GM12878 (cell line): ENCODE measurements at places on chromosomes 1 and 21.

- DNase-seq: no peak
Measured at GRCh38 chr21:43881283-43881682, 16.3 kb downstream of the AGPAT3 start.

DNA sequence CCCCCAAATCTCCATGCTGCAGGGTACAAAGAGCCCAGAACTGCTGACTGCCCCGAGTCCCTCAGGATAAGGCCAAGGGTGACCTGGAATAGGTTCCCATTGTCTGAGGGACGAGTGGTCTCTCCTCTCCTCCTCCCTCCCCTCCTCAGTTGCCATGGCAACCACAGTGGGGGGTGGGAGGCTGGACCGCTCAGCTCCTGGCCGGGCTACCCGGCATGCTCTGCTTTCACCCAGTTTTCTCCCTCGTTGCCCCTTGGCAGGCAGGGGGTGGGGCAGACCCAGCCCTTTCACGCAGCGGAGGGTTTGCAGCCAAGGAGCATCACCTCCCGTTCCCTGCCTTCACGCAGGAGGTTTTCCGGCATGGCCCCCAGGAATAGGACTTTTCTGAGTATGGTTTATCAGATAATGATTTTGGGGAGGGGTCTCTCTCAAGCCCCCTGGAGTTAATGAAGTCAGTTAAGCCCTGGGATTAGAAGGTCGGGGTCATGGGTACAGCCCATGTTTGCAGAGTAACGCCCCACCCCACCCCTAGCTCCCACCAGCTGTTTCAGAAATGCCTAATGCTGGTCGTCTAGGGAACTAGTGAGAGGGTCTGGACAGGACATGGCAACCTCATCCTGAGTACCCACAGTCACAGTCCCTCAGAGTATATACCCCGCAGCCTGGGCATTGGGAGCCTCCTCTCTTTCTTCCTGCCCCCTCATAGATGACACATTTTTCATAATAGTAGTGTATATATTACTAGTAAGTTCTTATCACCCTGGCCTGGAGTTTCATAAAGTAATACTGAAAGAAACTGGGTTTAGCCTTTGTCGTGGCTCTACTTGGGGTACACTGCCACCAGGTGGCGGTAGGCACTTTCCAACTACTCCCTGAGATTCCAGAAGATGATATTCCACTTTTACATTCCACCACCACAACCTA lies 20.7 kb downstream of the C1QB start:
- no peak for DNase-seq

DNA sequence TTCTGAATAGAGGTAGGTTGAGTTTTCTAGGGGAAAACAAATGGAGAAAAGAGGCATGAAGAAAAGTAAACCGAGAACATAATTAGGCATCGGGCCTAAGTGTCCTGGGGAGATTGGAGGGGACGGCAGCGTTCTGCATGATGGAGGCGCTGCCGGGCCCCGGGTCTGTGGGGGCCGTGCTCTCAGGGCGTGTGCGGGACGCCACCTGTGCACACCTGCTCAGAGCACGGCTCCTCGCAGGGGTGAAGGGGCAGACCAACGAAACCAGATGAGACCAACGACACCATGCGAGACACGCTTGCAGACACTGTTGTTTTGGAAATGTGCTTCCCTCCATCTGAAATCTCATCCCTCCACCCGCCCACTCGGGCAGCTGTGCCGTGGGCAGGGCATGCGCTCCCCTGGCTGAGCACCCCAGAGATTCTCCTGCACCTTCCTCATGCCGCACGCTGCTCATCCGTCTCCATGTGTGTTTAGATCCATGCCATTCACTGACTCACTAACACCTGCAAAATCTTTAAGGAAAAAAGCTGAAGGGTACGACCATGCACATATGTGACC lies 28.2 kb upstream of the TRAPPC10 start:
- no peak for DNase-seq

DNA sequence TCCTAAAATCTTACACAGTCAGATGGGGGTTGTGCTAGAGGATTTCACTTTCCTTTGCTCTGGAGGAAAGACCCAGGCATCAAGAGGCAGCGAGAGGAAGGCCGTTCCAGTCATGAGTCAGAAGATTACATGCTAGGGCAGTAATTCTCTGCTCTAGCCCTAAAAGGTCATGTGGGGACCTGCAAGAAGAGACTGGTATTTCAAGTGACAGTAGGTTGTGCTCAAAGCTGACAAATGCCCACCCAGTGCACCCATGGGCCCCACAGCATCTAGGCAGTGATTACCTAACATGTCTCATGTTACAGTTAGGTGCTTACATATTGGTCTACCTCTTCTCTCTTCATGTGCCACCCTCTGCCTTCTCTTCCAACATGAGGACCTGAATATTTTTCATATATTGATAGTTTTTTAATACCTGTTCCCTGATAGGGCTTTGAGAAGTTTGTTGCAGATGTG lies 99.7 kb upstream of the BEND5 start:
- no peak for DNase-seq

DNA sequence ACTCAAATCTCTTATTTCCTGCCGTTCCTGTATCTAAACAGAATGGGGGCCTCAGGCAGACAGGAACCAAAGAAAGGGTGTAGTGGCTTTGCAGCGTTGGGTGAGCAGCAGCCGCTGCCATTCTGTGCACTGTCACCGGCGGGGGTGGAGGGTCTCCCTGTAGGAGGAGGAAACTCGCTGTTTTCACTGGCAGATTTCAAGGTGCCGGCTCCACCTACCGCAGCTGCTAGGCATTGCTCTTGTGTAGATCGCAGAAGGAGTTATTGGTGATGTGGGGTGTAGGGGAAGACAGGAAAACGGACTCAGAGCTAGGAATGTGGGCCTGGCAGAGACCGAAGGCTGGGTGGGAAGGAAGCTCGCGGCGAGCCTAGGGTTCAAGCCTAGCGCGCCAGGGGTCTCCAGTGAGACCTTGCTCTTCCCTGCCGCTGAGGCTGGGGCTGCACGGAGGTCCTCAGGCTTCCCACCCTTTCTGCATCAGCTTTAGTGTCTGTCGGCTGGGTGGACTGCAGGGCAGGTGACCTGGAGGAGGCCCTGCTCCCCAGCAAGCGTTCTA lies 20.8 kb downstream of the ATP5PO start:
- no peak for DNase-seq

DNA sequence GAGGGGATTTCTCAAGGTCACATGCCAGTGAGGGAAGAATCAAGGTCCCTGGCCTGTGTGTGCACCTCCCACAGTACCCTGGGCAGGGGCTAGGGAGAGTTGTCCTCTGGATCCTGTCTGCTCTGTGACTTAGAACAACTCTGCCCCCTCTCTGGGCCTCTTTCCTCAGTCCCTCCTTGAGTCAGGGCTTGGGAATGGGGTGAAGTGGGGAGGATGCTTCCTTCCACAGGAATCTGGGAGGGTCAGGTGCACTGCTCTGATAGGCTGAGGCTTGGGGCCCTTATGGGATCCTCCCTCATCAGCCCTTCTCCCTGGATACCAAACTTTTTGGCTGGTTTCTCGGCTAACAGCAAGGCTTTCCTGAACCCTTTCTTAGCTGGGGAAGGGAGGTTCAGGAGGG lies 2.5 kb downstream of the TRNP1 start:
- no peak for DNase-seq

- no peak for DNase-seq
Measured at GRCh38 chr1:156772222-156772621, 4.9 kb downstream of the PRCC start.

DNA sequence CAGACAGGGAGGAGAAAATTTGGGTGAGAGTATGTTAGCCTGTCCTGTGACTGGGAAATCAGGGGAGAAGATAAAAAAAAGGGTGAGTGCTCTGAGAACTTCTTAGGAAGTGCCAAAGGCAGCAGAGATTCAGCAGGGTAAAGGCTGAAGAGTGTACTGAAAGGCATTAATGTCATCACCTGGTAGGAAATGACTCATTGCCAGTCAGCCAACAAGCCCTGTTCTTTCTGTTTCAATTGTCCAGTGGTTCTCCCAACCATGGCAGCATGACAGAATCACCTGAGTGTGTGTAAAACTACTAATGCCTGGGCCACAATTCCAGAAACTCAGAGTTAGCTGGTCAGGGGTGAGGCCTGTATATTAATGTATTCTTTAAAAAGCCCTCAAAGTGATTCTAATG lies 83.5 kb downstream of the INTS7 start:
- DNase-seq: no peak

DNA sequence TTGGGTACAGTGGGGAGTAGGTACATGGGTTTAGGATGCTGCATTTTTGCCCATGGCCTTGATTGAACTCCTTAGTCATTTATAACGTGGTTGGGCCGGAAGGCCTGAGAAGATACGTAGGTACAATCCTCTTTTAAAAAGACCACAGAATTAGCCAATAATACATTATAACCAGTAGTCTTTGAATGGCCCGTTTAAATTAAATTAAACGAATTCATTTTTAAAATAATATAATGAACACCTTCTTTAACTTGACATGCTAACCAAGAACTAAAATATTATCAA lies 20.1 kb upstream of the ADAR start:
- DNase-seq: no peak

DNA sequence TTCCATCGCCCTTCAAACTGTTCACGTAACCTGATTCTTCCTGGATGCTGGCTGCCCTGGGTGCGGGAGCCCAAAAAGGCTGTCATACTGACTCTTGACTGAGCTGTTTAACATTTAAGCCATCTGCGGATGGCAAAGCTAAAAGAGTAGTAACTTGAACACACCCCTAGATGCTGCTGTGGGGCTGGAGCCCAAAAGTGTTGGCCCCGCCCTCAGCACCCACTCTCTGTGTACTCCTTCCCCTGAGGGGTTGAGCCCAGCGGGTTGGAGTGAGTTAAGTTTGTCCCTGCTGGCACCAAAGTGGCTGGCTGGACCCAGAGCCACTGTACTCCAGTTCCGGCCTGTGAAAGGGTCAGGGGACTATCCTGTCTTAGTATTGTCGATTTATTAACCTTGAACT lies 640.6 kb downstream of the PTPRU start:
- no peak for DNase-seq

- DNase-seq: no peak
Measured at GRCh38 chr1:97377432-97378034, 543.3 kb downstream of the DPYD start.

GRCh38 chr21:42981214-42981523 lies 6.8 kb downstream of the PKNOX1 start:
- DNase-seq: no peak

DNA sequence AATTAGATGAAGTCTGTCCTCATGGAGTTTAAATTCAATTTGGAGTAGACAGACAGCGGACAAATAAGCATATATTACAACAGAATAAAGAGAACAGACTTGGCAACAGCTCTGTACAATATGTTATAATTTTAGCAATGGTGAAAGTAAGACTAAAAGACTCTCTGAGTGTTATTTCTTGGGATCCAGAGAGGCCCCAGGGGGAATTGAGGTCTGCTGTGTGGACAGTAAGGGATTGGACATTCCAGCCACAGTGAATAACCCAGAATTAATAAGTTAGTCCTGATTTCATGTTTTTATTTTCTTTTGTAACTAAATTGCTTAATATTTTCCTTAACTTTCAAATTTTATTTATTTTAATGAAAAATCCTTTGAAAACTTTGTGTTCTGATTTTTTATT lies 101.7 kb downstream of the PATJ start:
- DNase-seq: no peak

DNA sequence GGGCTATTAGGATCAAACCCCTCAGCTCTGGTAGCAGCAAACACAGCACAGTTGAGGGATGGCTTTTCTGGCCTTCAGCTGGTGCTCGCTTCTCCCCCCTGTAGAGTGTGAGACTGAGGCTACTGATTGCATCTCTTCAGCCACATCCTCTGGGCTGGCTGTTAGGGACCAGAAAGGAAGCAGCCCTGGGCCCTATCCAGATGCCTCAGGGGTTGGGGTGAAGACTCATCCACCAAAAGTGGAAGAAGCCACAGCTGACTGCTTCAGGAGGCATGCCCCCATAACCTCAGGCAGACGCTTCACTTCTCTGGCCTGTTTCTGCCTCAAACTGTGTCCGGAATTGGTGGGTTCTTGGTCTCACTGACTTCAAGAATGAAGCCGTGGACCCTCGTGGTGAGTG lies 6.2 kb upstream of the TMEM200B start:
- DNase-seq: no peak

DNA sequence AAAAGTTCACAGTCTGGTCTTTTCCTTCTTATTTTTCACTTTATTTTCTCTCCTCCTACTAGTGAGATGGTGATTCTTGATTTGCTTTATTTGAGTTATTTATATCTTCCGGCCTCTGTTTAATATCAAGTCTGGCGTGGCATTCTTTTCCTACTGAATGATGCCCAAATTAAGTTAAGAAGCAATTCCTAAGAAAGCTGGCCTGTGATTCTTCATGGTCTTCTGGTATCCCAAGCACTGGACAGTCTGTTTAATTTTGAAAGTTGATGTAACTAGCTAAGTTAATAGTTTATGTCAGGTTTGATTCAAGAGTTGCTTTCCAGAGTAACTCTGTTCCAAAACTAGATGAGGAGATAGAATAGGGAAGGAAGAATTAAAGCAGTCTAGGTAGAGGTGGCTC lies 9.2 kb upstream of the ENAH start:
- DNase-seq: no peak

DNA sequence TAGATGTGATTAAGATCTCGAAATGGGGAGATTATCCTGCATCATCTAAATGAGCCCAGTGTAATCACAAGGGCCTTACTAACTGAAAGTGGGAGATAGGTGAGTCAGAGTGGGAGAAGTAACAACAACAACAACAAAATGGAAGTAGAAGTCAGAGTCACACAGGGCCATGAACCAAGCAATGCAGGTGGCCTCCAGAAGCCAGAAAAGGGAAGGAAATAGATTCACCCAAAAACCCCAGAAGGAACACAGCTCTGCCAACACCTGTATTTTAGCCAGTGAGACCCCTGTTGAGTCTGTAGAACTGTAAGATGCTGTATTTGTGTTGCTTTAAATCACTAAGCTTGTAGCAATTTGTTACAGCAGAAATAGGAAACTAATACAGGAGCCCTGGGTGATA lies 4.1 kb downstream of the TAGLN2 start:
- peak; percentile 69 for DNase-seq
